ENCODE measurements at places on chromosomes 12 and 14.

DNA sequence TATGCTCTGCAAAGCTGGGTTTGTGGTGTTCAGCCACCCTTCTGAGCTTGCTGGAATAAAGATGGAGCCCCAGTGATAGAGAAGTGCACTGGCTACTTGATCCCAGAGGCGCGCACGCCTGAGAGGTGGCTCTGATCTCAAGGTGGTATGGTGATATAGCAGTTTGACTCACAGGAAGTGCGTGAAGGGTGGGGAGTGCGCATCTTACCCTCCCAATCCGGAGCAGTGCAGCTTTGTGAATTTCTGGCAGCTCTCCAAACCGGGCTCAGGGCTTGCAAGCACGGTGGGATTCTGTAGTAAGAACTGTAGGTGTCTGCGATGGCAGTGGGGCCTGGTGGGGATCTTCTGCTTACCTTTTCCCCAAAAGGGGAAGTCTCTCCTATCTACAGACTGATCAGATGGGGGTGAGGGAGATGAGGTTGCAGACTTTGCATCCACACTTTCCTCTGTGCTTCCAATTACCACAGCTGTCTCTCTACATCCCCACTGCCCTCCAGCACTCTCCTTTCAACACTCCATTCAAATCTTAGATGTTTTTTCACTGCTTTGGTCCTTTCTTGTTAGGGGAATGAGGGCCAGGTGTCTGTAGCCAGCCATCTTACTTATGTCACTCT lies 197.4 kb upstream of the SLC38A2 start:
- no peak for DNase-seq

DNA sequence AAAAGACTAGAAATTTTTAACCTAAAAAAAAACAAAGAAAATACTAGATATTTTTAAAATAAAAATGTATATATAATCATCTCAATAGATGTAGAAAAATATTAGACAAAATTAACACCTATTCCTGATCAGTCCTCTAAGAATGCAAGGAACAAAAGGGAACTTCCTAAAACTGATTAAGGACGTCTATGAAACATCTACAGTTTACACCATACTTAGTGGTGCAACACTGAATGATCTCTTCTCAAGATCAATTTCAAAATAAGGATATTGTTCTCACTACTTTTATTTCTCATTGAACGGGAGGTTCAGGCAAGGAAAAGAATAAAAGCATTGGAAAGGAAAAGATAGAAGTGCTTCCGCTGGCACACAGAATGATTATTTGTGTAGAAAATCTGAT lies 16.0 kb downstream of the OLR1 start:
- no peak for DNase-seq

DNA sequence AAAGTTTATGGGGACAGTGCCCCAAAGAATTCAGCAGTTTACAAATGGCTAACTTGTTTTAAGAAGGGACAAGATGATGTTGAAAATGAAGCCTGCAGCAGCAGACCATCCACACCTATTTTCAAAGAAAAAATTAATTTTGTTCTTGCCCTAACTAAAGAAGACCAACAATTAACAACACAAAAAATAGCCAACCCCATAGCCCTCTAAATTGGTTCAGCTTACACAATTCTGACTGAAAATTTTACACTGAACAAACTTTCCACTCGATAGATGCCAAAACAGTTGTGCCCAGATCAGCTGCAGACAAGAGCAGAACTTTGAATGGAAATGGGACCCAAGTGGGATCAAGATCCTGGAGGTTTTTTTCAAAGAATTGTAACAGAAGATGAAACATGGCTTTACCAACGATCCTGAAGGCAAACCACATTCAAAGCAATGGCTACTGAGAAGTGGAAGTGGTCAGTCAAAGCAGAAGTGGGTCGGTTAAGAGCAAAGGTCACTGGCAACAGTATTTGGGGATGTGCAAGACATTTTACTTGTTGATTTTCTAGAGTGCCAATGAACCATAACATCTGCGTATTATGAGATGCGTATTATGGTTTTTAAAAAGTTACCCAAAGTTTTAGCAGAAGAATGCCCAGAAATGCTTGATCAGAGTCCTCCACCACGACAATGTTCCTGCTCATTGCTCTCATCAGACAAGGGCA lies 30.0 kb downstream of the SLC39A9 start:
- no peak for DNase-seq

GRCh38 chr12:51961834-51962233 lies 10.3 kb downstream of the ACVR1B start:
- DNase-seq = no peak

DNA sequence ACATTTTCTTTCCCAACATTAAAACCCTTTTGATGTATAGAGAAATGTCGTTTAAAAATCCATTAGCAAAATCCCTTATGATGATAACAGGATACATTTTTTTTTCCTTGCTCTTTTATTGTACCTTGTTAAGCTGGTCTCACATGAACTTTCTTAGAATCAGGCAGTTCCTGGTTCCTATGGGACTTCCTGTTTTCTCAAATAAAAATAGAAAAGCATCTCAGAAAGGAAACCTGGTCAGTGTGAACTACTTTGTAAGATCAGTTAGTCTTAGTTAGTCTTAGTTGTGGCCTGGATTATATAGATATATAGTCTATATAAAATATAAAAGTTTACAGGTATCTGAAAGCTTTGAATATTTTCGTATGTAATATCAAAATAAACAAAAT lies 40.3 kb downstream of the LEMD3 start:
- DNase-seq = no peak

DNA sequence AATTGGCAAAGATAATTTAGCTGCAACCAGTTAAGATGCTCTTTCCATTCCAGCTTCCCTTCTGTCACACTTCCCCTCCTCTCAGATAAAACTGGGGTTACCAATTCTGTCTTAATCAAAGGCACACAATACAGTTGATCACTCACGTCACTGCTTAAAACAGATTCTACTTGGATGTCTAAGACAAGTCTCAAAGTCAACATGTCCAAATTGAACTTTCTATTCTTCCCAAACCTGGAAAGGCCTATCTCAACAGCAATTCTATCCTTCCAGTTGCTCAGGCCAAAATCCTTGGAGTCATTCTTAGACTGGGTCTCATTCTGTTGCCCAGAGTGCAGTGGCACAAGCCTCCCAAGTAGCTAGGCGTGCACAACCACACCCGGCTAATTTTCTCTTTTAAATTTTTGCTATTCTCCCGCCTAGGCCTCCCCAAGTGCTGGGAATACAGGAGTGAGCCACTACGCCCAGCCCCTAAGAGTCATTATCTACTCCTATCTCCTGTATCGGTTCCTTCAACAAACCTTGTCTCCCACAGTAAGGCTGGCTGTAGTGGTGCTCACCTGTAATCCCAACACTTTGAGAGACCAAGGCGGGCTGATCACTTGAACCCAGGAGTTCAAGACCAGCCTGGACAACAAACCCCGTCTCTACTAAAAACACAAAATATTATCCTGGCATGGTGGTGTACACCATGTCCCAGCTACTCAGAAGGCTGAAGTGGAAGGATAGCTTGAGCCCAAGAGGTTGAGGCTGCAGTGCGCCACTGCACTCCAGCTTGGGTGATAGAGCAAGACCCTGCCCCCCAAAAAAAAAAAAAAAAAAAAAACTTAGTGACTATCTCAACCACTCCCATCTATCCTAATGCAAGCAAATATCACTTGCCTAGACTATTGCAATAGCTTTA lies 4.7 kb downstream of the RPS29 start:
- DNase-seq = no peak

GRCh38 chr12:13173012-13173932 lies 23.3 kb upstream of the EMP1 start:
- peak; percentile 36 for DNase-seq

DNA sequence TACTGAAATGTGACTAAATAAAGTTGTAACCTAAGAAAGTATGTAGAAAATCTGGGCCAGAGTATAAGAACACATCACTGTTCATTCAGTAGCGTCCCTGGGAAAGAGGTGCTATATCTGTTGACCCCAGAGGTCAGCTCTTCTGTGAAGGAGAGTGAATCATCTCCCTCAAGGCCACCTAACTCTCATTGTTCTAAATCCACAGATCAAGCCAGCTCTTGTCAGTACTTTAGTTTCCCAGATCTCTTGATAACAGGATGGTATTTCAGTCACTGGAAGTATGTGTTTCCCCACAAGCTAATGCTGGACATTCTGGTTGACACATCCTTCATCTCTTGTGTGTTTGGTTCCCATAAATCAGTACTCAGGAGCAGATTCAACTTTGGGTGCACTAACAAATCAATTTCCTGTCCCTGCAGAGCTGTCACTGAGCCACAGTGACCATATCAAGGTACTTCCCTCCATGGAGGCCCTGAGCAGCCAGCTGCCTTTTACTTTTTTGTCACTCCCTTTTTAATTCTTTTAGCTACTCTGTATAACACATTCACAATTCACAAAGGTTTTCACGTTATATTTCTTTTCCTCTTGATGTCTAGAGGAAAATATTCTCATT lies 7.8 kb downstream of the KRT1 start:
- DNase-seq = no peak

- no peak for DNase-seq
Observed at GRCh38 chr14:56400109-56400825, 179.3 kb upstream of the TMEM260 start.

GRCh38 chr12:109166371-109166770 lies 50.0 kb downstream of the ACACB start:
- DNase-seq = no peak

GRCh38 chr14:44463356-44464004 lies 43.6 kb downstream of the FSCB start:
- no peak for DNase-seq

GRCh38 chr14:51533160-51533559 lies 118.5 kb upstream of the FRMD6 start:
- no peak for DNase-seq

DNA sequence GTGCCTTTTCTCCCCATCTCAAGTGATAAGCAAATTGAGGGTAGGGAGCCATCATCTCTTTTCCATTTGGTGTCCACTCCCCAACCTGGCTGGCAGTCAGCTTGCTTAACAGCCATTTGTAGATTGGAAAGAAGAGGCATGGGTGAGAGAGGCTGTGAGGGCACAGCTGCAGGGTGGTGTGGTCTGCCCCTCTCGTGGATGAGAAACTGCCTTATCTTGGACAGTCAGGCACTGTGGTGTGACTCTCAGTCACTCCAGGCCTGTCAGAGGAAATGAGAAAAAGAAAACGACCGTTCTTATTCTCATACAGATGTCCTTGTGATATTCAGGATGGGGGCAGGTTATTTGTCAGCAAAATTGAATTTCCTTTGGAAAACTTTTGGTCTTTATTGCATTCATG lies 65.1 kb upstream of the SRSF5 start:
- DNase-seq = no peak

DNA sequence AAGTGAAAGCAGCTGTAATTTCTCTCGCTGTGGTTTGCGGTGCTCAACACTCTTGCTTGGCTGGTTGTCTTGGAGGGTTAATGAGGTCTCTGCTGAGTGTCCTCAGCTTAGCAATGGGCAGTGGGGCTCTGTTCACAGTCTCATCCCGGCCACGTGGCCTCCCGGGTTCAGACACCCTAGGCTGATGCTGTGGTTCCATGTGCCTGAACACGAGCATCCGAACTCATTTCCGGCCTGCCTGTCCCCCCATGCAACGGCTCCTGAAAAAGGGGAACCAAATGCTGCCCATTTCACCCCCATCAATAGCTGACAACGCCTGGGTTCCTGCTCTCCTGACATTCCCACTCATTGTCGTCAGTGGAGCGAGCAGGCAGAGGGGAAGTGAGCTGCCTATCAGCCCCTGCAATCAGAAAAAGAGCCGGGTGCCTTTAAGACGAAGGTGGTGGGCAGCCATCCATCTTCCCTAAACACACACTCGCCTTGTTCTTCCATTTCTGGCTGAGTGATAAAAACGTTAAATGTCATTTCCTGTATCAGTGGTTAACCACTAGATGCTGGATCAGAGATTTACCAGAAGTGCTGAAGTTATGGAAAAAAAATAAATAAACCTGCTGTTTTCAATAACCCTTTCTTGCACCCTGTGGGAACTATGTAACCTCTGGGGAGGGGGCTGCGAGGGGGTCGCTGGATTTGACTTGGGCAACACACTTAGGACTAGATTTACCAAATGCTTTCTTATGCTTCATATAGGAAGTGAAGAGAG lies 60.3 kb upstream of the BCL2L14 start:
- peak; percentile 74 for DNase-seq

GRCh38 chr14:69612783-69613130 lies 1.4 kb downstream of the SUSD6 start:
- no peak for DNase-seq

- DNase-seq = no peak
Observed at GRCh38 chr12:3492793-3493042, 1.7 kb downstream of the PRMT8 start.

GRCh38 chr14:53054457-53054856 lies 98.7 kb downstream of the DDHD1 start:
- DNase-seq = no peak

DNA sequence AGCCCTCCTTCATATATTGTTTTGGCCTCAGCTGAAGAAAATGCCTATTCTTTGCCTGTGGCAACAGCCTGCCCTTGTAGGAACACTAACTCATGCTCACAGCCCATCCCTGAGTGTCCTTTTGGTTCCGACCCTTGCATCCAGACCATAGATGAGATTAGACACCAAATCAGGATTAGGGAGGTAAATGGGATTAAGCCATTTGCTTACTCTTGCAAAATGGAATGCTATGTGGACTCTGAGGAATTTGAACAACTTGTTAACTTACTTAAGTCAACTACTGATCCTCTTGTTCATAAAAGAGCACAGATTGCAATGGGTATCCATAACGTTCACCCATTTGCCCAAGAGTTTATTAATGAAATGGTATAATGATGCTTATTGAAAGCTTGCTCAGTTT lies 27.3 kb downstream of the TSHR start:
- DNase-seq = no peak

GRCh38 chr14:64937821-64938193 lies 4.7 kb downstream of the GPX2 start:
- DNase-seq = no peak

GRCh38 chr14:31543969-31544799 lies 17.0 kb upstream of the NUBPL start:
- no peak for DNase-seq

- no peak for DNase-seq
Observed at GRCh38 chr12:2679068-2679815, 115.5 kb upstream of the FKBP4 start.

DNA sequence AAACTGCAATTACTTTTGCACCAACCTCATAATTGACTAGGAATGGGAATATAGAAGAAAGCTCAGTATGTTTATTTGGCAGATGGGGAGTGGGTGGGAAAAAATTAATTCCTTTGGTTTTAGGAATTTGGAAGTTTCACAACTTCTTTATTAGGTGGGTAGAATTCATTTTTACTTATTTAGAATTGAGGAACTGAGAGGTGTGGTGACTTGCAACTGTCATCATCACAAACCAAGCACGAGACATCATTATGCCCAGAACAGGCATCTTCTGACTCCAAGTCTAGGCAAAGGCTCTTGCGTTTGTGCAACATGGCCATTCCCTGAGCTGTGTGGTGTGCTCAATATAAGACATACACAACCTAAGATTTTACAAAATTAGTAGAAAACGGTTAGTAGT lies 380.0 kb downstream of the ATP23 start:
- no peak for DNase-seq

Data from stimulated activated CD8-positive, alpha-beta memory T cell treated with anti-CD3 and anti-CD28 coated beads, Interleukin-15, amount 100 ng/mL, for 48 hours (primary cell).